ENCODE measurements at places on chromosomes 7 and 10. TPM values are rescaled to one million over a fixed set of nuclear protein-coding genes. Genes with fewer than 3 reads are reported as not detected.
A peak's percentile ranks its signal among the peaks of the same experiment; 100 is the strongest.

HOXA13 gene
- total RNA-seq, result not detected

PRSS1 gene
- not detected for total RNA-seq

DPCD gene
- total RNA-seq, result 3.6 TPM

RBM33 gene
- total RNA-seq, result 78.9 TPM

SPDYE6 gene
- not detected for total RNA-seq

LIPJ gene
- not detected for total RNA-seq

DNA sequence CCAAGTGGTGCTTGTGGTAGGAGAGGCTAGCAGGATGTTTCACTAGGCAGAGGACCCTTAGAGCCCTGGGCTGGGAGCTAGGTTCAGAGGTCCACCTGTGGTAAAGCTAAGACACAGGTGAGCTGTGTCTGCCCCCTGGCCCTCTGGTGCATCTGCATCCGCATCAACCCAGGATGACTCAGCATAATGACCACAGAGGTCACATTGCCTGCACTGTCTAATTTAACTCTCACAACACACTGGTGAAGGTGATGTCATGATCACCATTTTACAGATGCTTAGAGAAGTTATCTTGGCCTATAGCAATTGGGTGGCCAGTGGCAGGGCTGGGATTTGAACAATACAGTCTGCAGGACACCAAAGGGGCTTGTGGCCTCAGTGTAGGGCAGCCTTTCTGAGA is 33.1 kb downstream of the HABP2 start:
- no peaks in the 10 kb centered on the region for H3K36me3 ChIP-seq
- H3K27me3 ChIP-seq, result peaks cover 3% of the 10 kb centered on the region
- DNase-seq, result no peak
- no peaks in the 10 kb centered on the region for H3K4me1 ChIP-seq
- no peak overlapping the region for H3K27ac ChIP-seq
- H3K4me3 ChIP-seq, result no peak overlapping the region

DNA sequence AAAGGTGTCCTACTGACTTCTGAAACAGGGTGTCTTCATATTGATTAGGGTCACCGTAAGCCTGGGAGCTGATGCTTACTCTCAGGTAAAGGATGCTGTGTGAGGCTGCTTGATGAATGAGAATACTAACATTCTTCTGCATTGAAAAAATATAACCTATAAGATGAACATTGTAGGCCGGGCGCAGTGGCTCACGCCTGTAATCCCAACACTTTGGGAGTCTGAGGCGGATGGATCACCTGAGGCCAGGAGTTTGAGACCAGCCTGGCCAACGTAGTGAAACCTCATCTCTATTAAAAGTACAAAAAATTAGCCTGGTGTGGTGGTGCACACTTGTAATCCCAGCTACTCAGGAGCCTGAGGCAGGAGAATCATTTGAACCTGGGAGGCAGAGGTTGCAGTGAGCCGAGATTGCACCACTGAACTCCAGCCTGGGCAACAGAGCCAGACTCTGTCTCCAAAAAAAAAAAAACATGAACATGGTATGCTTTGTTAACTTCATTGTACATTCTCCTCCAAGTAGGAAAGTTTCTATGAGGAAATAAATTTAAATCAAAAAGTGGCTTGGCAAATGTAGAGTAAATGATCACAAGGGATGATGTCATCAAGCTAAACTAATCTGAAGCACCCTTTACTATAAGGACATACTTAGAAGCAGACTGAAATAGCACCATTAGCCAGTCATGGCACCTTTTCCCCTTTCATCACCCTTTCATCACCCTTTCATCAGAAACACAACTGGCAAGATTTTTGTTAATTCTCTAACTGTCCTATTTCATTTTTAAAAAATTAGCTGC is 1.5 kb upstream of the BRAF start:
- H3K4me3 ChIP-seq, result no peak overlapping the region
- H3K36me3 ChIP-seq, result no peaks in the 10 kb centered on the region

DNA sequence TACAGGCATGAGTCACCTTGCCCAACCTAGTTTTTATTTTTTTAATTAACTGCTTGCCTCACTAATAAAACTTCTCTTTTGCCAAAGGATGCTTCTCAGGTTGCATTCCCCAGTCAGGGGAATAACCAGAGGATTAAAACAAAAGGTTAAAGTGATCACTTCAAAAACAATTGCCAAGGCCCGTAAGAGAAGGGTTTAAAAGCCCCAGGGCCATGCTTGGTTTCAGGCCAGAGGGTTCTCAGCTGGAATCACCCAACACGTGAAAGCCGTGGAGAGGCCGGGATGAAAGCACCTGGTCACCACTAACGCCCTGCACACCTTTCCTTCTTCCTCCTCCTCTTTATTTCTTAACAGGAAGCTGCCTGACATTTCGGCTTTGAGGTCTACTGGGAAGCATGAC is 587.5 kb downstream of the PTPRN2 start:
- no peak overlapping the region for H3K27ac ChIP-seq
- H3K4me1 ChIP-seq, result no peaks in the 10 kb centered on the region
- no peak overlapping the region for H3K4me3 ChIP-seq
- no peaks in the 10 kb centered on the region for H3K36me3 ChIP-seq

GRCh38 chr10:110416776-110417711 is 80.7 kb upstream of the DUSP5 start:
- H3K4me1 ChIP-seq, result peaks cover 82% of the 10 kb centered on the region
- DNase-seq, result no peak
- no peak overlapping the region for H3K27ac ChIP-seq
- peaks cover 1% of the 10 kb centered on the region for H3K27me3 ChIP-seq
- peaks cover 3% of the 10 kb centered on the region for H3K36me3 ChIP-seq

GRCh38 chr7:27139334-27140125 is 4.0 kb downstream of the HOXA5 start:
- no peak for DNase-seq
- no peaks in the 10 kb centered on the region for H3K36me3 ChIP-seq
- no peak overlapping the region for H3K27ac ChIP-seq

DNA sequence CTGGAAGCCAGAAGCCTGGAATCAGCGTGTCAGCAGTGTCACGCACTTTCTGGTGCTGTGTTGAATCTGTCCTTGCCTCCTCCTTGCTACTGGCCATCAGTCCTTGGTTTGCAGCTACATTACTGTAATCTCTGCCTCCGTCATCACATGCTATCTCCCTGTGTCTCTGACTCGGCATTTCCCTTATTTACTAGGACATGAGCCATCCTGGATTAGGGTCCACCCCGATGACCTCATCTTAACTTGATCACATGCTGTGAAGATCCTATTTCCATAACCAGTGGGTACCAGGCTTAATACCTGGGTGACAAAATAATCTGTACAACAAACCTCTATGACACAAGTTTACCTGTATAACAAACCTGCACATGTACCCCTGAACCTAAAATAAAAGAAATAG is 518.0 kb upstream of the KLF6 start:
- no peak overlapping the region for H3K4me3 ChIP-seq
- H3K36me3 ChIP-seq, result no peaks in the 10 kb centered on the region
- DNase-seq, result no peak
- H3K27ac ChIP-seq, result no peak overlapping the region

DNA sequence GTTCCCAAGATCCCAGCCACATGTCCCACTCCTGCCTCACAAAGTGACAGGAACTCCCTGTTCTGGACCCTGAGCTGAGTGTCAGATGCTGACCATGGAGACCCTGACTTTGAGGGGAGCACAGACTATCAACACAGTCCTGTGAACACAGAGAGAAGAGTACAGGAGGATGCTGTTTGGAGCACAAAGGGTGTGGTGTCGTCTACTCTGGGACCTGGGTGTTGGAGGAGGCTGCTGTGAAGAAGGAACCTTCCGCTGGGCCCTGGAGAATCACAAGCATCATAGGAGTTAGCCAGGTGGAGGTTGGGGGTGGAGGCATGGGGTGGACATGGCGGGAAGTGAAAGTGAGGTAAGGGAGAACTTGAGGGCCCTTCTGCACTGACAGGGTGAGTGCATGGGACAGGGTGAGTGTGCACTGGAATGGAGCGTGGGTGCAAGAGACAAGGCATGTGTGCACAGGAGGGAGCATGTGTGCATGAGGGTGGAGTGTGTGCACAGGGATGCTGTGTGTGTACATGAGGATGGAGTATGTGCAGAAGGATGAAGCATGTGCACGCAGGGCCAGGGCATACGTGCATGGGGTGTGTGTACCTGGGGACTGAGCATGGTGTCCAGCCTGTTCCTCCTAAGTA is 70.7 kb upstream of the ANTXRL start:
- H3K36me3 ChIP-seq, result peaks cover 11% of the 10 kb centered on the region
- no peak for DNase-seq
- no peaks in the 10 kb centered on the region for H3K27me3 ChIP-seq

GRCh38 chr7:116510795-116511194 is 11.3 kb downstream of the CAV2 start:
- no peak overlapping the region for H3K4me3 ChIP-seq
- no peaks in the 10 kb centered on the region for H3K36me3 ChIP-seq
- H3K27ac ChIP-seq, result no peak overlapping the region
- peaks cover 29% of the 10 kb centered on the region for H3K27me3 ChIP-seq
- DNase-seq, result no peak
- peaks cover 17% of the 10 kb centered on the region for H3K4me1 ChIP-seq

DNA sequence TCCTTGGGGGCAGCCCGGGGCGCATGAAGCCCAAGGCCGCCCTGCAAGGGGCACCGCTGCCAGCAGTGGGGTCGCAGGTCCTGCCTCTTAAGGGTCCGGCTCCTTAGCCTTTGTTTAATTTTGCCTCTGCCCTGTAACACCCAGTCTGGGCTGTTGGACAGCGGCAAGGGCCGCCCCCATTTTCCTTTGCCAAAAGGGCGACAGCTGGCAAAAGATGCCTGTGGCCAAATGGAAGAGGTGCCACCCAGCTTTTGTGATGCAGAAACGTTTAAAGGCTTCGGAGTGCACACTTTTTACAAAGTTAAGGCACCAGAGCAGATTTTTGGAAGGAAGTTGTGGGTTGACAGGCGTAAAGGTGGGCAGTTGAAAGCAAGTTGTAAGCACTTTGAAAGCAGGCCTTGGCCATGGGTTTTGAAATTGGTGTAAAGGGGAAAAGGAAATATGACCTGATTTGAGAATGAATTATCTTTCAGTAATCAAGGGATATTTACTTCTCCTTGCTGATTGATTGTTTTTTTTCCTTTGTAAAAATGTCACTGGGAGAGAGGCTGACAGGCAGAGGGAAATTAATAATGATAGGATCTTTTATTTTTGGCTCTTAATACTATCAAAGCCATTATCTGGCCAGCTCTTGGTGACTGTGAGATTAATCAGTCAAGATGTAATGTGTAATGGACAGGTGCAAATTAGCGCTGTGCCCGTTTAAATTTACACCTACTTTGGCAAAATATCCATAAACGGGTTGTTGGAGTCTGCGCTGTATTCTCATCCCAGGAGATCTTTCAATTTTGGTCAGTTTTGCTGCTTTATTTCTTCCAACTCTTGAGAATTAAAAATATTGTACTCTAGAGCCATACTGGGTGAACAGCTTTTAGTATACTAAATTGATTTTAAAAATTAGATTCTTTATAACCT is 1.2 kb downstream of the CASD1 start:
- DNase-seq, result peak; percentile 12
- peak overlapping the region; percentile 88 for H3K27ac ChIP-seq
- peaks cover 35% of the 10 kb centered on the region for H3K4me1 ChIP-seq
- no peaks in the 10 kb centered on the region for H3K27me3 ChIP-seq
- H3K36me3 ChIP-seq, result peaks cover 14% of the 10 kb centered on the region
- H3K4me3 ChIP-seq, result peak overlapping the region; percentile 84

- DNase-seq, result no peak
- no peak overlapping the region for H3K27ac ChIP-seq
- no peaks in the 10 kb centered on the region for H3K36me3 ChIP-seq
- no peaks in the 10 kb centered on the region for H3K4me1 ChIP-seq
Measured at GRCh38 chr10:28774051-28774995, 97.0 kb downstream of the BAMBI start.

GRCh38 chr7:22470981-22471380 is 29.0 kb downstream of the STEAP1B start:
- no peaks in the 10 kb centered on the region for H3K4me1 ChIP-seq
- no peak overlapping the region for H3K27ac ChIP-seq
- DNase-seq, result no peak
- peaks cover 13% of the 10 kb centered on the region for H3K27me3 ChIP-seq
- H3K4me3 ChIP-seq, result no peak overlapping the region

- H3K36me3 ChIP-seq, result peaks cover 2% of the 10 kb centered on the region
- no peaks in the 10 kb centered on the region for H3K27me3 ChIP-seq
Measured at GRCh38 chr10:110074298-110074697, 66.5 kb downstream of the ADD3 start.

- peak; percentile 1 for DNase-seq
- H3K4me1 ChIP-seq, result no peaks in the 10 kb centered on the region
- no peaks in the 10 kb centered on the region for H3K36me3 ChIP-seq
Measured at GRCh38 chr7:8724080-8724718, 290.8 kb downstream of the NXPH1 start.

DNA sequence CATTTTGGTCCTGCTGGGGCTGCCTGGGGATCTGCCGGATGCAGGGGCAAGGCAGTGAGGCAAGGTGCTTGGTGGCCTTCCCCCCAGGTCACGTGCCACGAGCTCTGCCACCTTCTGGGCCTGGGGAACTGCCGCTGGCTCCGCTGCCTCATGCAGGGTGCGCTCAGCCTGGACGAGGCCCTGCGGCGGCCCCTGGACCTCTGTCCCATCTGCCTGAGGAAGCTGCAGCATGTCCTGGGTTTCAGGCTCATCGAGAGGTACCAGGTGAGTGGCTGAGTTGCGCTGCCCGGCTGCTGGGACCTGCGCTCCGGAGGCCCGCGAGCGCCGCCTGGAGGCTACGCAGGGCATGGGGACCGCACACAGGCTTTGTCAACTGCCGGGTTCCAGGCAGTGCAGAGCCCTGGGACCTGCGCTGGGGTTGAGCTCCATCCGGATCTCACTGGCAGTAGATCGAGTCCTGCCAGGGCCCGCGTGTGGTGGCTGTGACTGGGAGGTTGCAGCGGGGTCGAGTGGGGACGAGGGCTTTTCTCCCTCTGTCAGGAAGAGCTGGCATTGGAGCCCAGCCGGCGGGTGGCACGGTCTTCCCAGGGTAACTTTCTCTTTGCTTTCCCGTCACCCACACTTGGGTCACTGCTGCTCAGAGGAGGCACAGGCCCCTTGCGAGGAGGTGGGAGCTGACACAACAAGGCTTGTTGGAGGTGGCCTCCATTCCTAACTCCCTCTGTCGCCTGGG is 21.7 kb downstream of the AMZ1 start:
- peaks cover 32% of the 10 kb centered on the region for H3K27me3 ChIP-seq
- peaks cover 36% of the 10 kb centered on the region for H3K4me1 ChIP-seq
- H3K36me3 ChIP-seq, result peaks cover 6% of the 10 kb centered on the region
- peak overlapping the region; percentile 23 for H3K27ac ChIP-seq
- H3K4me3 ChIP-seq, result peak overlapping the region; percentile 26

Measured in activated T-helper 1 cell treated with anti-CD3 and anti-CD28 coated beads, Interleukin-12 subunit alpha, Interleukin-12 subunit beta, Interleukin-2, Interleukin-4 antibody, amounts not matched to agents 30 ng/mL and 10 ng/mL and 1 ng/mL, durations not matched to agents 14 hours and 24 hours and 36 hours (primary cell).